Right forelimb (tissue), 1 donor: ENCODE measurements at places on chromosomes 3 and 15.

GRCh38 chr3:27939940-27940339 is 217.8 kb upstream of the EOMES start:
- no peak for DNase-seq

GRCh38 chr15:84671211-84671610 is 13.2 kb upstream of the NMB start:
- DNase-seq = no peak

DNA sequence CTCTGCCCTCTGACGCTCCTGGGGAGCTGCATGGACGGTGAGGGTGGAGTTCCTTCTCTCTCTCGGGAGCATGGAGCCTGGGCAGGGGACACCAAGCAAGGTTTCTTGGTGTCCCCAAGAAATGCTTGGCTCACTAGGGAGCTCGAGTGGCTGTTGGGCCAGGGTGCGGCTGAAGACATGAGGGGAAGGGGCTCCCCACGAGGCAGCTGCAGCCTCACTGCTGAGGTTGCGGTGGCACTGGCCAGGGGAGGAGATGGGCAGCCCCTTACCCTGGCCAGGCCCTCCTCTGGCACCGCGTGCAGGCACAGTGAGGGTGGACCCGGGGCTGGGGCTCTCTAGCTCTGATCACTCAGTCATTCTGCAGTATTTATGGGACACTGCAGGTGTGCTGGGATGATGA is 43.5 kb upstream of the SLC41A3 start:
- DNase-seq = peak; percentile 18

DNA sequence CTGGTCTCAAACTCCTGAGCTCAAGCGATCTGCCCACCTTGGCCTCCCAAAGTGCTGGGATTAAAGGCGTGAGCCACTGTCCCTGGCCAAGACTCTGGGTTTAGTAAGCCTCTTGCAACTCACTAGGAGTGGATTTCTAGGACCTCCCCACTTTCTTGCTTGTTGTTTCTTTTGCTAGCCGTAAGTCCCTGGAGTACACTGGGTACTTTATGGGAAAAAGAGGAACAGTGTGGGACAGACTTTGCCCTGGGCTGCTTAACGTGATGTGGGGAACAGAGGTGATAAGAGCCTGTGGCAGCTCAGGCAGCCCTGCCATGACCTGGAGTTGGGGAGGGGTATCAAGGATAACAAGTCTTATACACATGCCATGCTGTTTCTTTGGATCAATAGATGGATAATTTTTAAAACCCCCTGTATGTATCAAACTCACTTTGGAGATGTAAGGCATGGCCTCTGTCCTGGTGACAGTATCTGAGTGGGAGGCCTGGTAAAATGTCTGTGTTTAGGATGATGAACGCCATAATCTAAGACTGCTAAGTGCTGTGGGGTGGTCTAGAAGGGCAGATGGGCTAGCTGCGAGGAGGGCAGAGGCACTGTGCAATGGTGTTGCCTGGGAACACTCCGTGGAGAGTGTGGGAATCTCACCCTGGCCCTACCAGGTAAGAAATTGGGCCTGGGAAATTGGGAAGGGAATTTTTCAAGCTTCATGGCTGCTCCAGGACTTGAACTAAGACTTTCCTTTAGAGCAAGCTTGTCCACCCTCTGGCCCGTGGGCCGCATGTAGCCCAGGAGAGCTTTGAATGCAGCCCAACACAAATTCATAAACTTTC is 54.8 kb downstream of the SMAD3 start:
- DNase-seq = no peak

GRCh38 chr3:49704629-49705028 is 14.9 kb downstream of the AMIGO3 start:
- DNase-seq = no peak

DNA sequence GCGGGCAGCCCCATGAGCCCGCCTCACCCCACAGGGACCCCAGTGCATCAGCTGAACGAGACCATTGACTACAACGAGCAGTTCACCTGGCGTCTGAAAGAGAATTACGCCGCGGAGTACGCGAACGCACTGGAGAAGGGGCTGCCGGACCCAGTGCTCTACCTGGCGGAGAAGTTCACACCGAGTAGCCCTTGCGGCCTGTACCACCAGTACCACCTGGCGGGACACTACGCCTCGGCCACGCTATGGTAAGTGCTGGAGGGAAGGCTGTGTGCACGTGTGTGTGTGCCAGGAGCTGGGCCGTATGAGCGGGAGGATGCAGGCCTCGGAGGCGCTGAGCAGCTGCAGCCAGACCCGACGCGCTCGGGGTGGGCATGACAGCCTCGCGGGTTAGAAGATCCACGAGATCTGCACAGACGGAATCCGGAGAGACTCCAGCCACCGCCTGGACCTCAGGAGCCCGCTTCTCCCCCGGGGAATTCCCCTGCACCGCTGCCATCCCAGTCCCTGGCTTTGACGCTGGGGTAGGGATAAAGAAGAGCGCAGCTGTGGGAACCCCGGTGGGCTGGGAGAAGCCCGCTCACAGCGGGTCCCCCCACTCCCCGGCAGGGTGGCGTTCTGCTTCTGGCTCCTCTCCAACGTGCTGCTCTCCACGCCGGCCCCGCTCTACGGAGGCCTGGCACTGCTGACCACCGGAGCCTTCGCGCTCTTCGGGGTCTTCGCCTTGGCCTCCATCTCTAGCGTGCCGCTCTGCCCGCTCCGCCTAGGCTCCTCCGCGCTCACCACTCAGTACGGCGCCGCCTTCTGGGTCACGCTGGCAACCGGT is 2.6 kb downstream of the DUOXA2 start:
- DNase-seq = no peak

DNA sequence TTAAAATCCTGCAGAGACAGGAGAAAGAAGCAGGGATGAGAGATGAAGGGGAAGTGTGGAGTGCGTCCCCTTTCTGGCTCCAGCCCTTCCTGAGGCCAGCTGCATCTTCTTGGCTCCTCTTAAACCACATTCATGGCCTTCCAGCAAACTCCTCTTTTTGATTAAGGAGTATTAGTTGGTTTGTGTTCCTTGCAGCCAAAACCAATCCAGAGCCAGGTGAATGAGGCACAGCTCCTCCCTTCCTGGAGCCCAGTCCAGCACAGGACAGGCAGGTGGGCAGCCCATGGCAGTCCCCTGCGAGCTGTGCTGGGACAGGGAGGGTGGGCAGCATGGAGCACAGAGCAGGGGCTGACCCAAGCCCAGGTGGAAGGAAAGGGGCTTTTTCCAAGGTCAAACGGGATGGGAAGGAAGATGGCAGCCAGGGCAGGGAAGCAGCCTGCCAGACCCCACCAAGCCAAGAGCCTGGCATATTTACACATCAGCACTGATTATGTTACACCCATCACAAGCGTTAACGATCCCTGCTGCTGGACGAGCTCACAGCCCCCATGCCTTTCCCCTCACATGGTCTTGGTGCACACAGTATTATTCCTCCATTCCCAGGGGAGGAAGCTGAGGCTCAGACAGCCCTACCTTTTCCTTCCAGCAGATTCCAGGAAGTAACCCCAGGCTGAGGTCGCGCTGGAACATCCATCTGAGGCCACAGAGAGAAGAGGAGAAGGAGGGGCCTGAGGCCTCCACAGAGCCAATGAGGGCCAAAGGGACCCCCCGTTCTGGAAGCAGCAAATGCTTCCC is 175.6 kb downstream of the SMAD6 start:
- no peak for DNase-seq

DNA sequence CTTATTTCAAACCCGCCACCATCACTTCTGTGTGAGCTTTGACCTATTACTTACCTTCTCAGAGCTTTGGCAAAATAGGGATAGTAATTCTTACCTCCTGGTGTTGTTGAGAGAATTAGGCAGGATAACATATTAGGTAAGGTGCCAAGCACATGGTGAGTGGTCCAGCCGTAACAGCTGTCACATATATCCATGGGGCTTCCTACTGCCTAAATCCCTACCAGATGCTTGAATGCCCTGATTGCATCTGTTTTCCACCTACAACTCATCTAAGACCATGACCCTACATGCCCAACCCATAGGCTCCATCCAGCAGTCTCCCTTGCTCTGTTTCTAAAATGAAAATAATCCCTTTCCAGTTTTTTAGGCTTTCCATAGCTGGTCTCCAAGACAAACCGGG is 162.3 kb upstream of the NR2E3 start:
- DNase-seq = no peak
